ENCODE measurements at places on chromosomes 13 and 19. TPM values are rescaled to one million over a fixed set of nuclear protein-coding genes. Genes with fewer than 3 reads are reported as not detected.

GRCh38 chr19:1513499-1514294, 878 bp upstream of the ADAMTSL5 start:
- no peak for DNase-seq

The GPC5 gene
- 0.86 TPM for total RNA-seq

DNA sequence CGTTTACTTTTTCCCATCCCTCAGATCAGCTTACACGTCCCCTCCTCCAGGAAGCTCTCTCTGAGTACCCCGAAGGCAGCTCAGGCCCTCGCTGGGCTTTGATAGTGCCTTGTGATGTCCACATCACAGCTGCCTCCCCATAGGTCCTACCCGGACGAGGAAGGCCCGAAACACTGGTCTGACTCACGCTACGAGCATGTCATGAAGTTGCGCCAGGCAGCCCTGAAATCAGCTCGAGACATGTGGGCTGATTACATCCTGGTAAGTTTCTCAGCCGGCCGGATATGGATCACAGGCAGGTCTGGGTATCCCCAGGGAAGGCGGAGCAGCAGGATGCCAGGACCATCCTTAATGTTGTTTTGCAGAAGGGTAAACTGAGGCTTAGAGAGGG, 4.8 kb downstream of the COLGALT1 start:
- no peak for DNase-seq

DNA sequence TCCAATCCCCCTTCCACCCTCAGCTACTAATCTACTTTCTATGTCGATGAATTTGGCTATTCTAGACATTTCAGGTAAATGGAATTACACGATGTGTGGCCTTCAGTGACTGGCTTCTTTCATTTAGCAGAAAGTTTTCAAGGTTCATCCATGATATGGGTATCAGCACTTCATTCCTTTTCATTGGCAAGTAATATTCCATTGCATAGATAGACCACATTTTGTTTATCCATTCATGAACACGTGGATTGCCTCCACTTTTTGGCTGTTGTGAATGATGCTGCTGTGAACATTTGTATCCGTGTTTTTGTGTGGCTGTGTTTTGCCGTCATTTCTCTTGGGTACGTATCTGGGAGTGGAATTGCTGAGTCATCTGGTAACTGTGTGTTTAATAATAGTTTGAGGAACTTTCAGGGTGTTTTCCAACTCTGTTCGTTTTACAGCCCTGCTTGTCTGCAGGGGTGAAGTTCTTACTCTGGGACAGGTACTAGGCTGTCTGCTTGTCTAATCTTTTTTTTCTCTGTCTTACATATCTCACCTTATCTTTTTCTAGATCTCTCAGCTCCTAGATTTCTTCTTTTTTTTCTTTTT, 32.5 kb downstream of the MARK4 start:
- DNase-seq, result no peak
